Ascending aorta (tissue), 2 donors: ENCODE measurements at places on chromosomes 2 and 18.

- DNase-seq = no peak
Measured at GRCh38 chr2:38909872-38910271, 20.2 kb downstream of the ARHGEF33 start.

DNA sequence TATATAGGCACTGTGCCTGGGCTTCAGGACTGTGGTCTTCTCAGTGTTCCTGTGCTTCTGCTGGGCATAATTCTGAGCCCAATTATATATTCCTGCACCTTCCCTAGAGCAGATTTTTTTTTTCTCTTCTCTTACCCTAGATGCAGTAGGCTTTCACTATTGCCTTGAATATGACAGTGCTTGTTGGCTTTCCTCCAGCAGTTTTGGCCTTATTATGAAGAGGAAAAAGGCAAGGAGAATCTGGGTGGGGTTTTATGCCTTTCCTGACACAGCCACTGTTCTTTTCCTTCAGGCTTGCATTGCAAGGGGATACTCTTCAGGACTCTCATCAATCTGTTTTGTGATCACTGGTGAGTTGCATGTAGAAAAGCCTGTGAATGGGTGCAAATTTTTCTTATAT lies 221.9 kb upstream of the CELF4 start:
- DNase-seq = no peak

- no peak for DNase-seq
Measured at GRCh38 chr2:16374671-16375070, 291.0 kb downstream of the CYRIA start.

DNA sequence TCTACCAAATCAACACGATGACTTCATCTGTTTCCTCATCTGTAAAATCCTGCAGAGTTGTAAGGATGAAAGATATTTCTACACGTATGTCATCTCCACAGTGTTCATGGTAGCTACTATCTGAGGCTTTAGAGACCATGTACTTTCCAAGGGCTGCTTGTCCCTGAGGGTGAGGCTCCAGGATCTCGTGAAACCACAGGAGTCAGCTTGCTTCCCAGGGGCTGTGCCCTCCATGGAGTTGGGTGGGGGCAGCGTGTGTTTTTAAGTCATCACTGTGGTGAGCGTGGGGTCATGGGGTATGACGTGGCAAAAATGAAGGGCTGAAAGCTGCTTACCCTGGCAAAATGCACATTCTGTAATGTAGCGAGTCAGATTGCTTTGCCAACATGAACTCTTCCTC lies 81.6 kb downstream of the ASAP2 start:
- DNase-seq = peak; percentile 38

- DNase-seq = no peak
Measured at GRCh38 chr18:23032030-23032582, 99.0 kb downstream of the RBBP8 start.

DNA sequence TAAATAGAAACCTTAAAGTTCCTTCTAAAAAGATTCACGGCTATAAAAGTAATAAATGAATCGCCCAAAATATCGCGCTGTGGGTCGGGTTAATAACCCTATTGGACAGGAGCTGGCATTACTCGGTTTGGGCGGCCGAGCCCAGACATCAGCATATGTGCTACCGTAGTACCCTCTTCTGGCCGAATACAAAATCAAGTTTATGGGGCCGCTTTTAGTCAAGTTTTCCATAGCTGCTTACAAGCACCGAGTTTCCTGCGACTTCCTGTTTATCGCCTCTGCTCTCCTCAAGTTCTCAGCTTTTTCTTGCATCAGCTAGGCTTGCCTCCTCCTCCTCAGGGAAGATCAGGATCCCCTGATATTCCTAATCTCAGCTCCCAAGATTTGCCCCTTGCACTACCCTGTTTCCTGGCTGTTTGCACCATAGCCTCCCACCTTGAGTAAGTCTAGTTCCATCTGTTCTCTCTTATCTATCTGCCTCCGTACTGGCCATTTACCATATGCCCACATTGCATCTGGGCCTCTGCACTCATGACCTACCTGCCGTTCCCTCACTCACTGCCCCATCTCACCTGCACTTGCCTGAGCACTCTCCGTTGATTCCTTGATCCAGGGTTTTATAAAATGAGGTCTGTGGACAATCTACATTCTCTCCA lies 56.1 kb downstream of the SLC35F5 start:
- no peak for DNase-seq

- no peak for DNase-seq
Measured at GRCh38 chr2:137929519-137929916, 34.8 kb upstream of the HNMT start.

- DNase-seq = no peak
Measured at GRCh38 chr18:23012249-23012648, 79.1 kb downstream of the RBBP8 start.

GRCh38 chr2:235077046-235077445 lies 125.2 kb downstream of the SH3BP4 start:
- DNase-seq = no peak

- DNase-seq = no peak
Measured at GRCh38 chr2:43701111-43701510, 24.9 kb upstream of the C1GALT1C1L start.

DNA sequence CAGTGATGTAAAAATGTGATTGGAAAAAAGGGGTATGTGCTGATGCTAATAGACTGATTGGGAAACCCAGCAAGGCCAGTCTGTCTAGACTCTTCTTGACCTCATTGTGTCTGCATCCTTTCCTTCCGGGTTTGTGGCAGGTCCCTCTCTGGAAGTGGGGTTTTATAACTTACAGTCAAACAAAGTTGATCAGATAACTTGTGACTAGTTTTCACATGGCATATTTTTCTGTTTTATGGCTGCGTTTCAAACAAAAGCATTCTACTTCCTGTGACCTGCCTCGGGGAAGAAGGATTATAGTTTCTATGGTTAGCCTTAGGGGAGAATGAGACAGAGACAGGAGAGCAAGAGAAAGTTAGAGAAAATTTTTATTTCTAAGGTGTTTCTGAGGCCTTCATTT lies 188.7 kb upstream of the HNMT start:
- no peak for DNase-seq

DNA sequence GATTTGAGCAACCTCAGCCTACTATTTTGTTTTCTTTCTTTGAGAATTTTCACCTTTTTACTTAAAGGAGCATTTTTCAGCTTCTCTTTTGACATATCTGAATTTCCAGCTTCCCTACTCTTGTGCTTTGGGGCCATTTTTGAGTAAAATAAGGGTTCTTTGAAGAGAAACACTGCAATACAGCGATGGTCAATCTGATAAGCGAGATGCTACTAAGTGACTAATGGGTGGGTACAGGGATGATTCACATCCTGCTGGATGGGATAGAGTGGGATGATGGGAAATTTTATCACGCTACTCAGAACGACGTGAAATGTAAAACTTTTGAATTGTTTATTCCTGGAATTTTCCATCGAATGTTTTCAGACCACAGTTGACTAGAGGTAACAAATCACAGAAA lies 211.5 kb downstream of the TMEM247 start:
- no peak for DNase-seq

DNA sequence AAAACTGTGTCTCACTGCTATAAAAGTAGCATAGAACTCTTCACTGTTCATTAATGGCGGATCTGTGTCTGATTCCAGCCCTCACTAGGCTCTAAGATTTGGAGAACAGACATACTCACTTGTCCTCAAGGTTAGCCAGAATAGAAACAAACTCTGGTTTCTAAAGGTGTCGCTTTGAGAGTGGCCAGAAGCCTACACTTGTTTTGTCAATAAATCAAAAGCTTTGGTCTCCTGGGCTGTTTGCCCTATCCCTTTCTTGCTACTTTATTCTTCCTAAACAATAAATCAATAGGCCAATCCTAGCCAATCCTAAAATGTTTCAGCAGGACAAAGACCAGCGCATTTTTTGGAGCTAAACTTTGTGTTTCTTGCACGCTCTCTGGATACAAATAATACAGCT lies 1064.6 kb upstream of the CHAC2 start:
- DNase-seq = no peak

- DNase-seq = no peak
Measured at GRCh38 chr2:110950281-110950680, 170.4 kb upstream of the BCL2L11 start.

DNA sequence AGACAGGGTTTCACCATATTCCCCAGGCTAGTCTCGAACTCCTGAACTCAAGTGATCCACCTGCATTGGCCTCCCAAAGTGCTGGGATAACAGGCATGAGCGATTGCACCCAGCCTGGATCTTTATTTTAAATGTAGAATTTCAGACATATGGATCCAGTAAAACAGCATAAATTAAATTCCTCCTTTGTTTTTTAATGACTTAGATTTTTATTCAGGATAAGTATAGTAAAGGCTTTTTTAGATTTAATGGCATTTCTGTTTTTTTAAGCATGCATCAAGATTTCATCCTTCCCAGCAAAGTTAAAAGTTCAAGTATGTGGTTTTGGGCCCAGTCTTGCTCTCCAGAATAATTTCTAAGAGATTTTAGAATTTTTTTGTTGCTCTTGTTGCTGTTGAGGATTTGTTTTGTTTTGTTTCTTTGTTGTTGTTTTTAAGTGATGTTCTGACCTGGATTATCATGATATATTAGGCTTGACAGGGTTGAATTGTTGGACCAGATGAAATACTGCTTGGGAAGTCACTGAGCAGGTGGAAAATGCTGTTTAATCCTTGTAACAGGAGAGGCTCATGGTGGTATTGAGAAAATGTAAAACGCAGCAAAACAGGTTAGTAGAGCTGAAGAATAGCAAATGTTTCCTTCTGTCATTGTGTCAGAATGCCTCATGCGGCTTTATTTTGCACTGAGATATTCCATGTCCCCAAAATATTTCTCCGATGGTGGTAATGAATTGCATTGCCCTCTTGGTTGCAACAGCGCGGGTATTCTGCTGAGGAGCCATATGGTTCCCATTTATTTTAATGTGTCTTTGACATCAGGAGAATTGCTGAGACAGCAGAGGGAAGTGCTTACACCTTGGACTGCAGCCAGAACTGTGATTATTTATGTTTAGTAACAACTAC lies 147.9 kb downstream of the GALNT3 start:
- no peak for DNase-seq

- DNase-seq = no peak
Measured at GRCh38 chr18:31010601-31011000, 31.9 kb downstream of the DSC3 start.

GRCh38 chr2:23585273-23586170 lies 200.5 kb downstream of the KLHL29 start:
- DNase-seq = no peak

DNA sequence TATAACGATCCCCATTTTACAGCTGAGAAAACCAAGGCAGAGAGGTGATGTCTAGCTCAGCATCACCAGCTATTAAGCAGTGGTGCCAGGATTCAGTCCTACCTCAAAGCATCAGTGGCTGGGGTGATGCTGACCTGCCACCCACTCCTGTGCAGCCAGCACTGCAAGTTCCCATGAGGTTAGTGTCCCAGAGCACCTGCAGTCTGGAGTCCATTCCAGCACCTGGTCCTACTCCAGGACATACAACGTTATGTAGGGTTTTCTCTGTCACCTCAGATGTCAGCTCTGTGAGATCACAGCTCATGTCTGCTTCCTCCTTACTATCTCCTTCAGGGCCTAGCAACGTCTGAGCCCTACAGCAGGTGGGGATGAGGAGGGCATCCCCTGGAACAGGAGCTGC lies 328.0 kb upstream of the HS6ST1 start:
- DNase-seq = peak; percentile 45

- no peak for DNase-seq
Measured at GRCh38 chr2:45119855-45120254, 110.6 kb upstream of the SIX2 start.

DNA sequence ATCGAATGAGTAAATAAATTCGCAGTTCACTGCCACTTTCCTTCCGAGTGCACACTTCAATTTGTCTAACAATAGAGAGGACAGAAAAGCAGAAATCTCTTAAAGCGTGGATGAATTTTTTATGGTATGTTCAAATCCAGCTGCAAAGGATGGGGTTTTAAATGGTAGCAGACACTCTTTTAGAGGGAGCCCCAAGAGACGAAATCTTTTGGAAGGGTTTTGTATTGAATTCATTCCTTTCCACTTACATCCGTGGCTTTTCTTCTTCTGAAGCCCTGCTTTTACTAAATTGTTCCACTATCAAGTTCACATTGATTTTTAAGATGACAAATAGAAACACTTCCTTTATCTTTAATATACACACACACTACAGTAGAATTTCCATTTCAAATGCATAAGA lies 680.7 kb downstream of the NR4A2 start:
- DNase-seq = no peak

DNA sequence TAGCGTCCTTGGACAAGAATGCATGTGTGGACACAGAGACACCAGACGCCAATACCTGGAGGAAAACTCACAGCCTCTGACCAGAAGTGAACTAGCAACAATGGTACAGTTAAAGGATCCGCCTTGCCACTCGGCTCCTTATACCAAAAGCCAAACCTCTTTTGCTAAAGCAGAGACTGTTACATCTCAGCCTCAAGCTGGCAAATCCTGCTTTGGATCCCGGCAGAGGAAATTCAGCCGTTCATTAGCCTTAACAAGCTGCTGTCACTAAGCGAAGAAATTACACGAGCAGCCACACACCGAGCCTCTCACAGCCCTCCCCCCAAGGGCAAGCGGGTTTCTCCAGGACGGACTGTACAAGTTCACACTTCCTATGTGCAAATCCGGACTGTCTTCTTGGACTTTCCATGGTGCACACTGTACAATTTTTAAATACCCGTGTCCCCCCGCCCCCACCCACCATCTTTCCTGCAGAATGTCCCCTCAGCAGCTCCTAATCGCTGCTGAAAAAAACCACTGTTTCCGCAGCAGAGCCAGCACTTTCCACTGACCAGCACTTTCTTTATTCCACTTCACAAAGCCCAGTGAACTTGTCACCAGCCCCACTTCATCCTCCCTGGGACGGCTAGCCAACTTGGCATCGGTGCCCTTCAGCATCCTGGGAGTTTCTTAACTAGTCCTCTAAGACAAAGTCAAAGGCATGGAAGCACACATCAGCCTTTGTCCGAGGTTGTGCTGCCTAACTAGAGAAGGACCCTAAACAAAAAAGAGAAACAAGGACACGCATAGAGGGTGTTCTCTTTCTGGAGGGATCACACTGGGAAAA lies 1.5 kb downstream of the KLF7 start:
- peak; percentile 86 for DNase-seq

DNA sequence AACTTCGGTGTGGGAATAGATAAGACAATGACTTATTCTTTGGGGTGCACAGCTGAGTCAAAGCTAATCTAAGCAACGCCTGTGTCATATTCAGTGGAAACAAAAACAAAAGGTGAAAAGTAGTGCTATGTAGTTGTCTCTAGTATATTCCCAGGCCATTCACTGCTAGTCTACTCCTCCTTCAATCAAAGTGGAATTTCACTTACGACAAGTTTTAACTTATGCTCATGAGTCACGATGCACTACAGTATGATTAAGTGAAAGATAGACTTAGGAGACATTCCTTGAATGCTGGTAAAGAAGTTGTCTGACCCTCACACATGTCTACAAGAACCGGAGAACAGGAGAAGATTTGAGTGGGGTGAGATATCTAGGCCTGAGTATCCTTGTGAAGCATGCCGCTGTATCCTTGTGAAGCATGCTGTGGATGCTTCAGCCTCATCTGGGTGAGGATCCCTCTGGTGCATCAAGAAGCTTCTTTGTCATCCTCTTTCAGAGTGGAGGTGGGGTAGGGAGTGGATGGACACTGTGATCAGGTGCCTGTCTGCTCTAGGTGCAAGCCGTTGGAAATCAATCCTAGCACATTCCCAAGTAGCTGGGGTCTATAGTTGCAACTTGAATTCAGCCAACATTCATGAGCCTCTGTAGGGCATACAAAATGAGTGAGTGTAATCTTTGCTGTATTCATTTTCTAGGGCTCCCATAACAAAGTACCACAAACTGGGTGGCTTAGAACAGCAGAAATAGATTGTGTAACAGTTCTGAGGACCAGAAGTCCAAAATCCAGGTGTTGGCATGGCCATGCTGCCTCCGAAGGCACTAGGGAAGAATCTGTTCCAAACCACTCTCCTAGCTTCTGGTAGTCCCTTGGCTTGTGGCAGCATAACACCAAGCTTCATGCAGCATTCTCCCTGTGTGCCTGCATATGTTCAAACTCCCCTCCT lies 173.5 kb upstream of the FN1 start:
- no peak for DNase-seq
